ENCODE measurements at places on chromosomes 4 and X.

DNA sequence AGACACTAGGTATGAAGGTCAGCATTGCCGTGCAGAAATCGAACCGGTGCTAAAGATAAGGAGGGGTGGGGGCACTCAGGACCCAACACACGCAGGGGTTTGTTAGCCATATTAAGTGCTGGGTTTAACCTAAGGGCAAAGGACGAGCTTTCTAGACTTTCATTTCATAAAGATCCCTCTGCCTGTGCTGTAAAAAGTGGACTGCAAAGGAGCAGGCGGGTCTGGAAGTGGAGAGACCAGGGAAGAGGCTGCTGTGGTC lies 1.3 kb downstream of the CASP3 start:
- no peak for DNase-seq

DNA sequence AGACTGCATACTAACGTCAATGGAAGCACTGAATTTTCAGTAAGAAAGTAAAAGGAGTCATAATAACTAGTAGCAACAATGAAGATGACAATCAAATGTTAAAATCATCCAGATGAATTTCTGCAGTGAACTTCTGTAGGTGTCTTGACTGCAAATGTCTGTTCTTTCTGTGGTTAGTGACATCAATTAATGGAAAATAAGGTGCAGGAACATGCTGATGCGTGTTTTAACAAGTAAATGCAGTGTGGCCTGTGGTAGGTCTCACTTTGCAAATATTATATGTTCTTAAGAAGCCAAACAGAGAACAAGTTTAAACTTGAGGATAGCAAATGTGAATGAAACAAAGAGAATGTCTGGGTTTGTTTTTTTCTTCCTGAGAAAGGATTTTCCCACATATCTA lies 2.6 kb upstream of the DTHD1 start:
- DNase-seq = no peak

GRCh38 chrX:15059474-15059873 lies 186.3 kb downstream of the MOSPD2 start:
- no peak for DNase-seq

- DNase-seq = no peak
Observed at GRCh38 chr4:2914256-2915126, 48.7 kb downstream of the NOP14 start.

DNA sequence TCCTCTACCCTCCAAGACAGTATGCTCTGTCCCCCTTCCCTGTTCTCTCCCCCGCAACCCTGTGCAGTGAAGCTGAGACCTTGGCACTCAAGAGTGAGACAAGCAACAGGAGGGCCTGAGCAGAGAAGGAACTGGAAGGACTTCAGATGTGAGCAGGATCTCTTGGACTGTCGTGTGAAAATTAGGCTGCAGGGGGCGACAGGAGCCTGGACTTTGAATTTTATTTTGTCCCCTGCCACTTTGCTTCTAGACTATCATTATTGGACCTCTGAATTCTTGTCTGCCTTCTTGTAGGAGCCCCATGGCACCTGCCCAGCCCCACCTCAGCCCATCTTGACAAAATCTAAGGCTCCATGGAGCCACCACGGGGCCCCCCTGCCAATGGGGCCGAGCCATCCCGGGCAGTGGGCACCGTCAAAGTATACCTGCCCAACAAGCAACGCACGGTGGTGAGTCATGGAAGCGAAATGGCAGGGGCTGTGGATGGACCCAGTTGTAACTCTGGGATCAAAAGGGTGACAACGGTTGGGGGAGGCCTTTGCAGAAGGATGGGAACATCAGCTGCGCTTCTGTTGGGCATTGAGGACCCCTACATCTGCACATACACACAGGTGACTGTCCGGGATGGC lies 1.7 kb downstream of the ARAF start:
- DNase-seq = no peak

DNA sequence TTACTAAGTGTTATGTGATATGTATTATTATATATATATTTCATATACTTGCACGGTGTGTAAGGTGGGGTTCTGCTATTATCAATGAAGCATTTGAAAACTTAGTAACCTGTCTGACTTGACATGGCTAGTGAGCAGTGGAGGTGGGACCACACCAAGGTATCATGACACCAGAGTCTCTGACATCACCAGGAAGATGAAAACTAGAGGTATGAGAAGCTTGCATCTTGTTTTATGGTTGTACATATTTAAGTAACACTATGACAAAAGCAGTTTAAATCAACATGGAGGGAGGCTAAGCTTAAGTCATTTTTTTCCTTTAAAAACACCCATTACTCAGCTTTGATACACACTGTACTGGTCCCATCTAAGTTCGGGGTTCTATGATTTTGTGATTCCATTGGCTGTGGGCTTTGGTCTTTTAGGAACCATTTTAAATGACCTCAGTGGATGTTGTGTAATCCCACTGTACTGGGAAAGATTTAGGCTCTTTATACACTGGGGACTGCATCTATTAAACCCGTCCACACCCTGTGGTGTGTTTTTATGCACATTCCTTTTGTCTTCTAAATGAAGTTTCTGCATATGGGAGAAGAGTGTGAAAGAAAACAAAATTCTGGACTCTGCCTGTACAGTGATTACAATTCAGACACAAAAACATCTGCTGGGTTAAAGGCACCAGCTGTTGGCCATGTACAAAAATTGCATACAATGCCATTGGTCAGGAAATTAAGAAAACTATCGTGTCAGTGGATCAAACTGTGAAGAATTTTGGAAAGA lies 570.6 kb downstream of the SPRY1 start:
- DNase-seq = no peak

GRCh38 chr4:84439996-84440395 lies 59.1 kb downstream of the NKX6-1 start:
- no peak for DNase-seq

DNA sequence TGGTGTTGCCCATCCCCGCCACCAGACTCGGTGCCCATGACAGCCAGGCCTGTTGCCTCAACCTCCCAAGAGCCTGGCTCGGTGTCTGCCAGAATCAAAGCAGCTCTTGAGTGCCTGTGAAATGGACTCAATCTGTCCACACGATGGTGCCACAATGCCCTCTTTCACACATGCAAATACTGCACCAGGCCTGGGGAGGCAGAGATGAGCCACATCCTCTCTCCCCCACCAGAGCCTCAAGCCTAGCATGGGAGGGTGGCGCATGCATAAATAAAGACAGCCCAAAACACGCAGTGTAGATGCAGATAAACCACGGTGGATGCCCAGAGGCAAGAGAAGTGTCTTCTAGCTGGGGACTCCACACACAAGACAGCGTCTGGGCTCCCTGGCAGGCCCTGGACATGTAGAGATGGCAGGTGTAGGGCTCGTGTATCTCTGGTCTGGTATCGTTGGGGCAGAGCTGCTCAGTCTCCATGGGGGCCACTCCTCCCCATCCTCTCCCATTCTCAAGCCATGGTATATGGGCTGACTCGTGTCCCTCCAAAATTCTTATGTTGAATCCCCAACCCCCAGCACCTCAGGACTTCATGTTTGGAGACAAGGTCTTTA lies 65.6 kb downstream of the JAKMIP1 start:
- no peak for DNase-seq

DNA sequence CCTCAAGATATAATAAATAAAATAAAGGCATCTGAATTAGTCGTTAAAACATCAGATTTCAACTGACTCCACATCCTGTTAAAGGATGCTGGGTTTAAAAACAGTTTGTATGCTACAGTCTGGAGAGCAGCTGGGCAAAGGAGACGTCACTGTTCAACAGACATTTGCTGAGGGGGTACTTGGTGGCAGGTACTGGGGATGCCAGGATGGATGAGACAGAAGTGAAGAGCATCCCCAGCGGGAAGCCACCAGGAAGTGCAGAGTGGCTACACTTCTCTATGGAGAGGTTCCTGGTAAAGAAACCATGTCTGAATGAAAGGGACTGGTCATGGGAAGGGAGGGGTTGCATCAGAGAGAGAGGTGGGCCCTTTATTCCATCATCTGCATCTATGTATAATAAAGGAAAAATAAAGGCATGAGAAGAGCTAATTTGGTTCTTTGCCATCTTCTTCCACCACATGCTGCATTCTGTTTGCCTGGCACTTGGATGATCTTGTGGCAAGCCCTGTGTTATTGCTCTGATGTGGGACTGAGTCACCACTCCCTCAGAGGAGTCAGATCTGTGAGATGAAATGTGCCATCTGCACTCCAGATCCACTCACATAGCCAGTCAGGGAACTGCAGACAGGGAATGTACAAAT lies 145.0 kb downstream of the SOWAHB start:
- no peak for DNase-seq

GRCh38 chr4:184825141-184825895 lies 450 bp downstream of the ACSL1 start:
- DNase-seq = no peak

GRCh38 chr4:102356562-102357202 lies 11.4 kb upstream of the SLC39A8 start:
- DNase-seq = no peak

DNA sequence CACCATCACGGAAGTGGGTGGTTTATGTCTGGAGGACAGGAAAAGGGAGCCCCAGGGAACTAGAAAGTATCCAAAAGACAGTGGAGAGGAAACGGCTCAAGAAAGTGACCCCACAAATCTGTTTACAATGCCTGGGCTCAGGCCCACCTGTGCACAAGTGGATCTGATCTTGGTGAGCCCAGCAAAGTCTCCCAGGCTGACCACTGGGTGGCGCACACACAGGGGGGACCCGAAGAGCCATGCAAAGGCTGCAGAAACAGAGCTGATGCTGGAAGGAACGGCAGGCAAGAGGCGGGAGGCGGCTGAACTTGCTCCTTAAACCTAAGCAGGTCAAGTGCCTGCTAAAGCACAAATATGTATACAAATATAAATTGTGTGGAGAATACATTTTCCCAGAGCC lies 9.6 kb downstream of the HAUS7 start:
- no peak for DNase-seq

DNA sequence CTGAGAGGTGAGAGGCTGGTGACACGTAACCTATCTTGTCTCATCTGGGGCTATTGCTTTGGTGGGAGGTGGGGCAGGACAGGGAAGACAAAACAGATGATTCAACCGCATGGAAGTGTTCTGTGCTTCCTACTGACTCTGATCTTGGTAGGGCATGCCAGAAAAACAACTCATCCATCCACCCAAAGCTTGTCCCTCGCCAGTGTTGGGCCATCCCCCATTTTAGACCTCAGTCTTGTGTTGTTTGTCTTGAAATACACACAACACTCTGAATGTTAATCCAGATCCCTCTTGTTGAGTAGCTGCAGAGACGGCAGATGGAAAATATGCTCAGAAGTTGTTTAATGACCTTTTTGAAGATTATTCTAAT lies 377 bp downstream of the CHRNA9 start:
- no peak for DNase-seq

GRCh38 chr4:30802622-30803323 lies 82.6 kb downstream of the PCDH7 start:
- no peak for DNase-seq

- no peak for DNase-seq
Observed at GRCh38 chrX:31260351-31260750, 188.5 kb upstream of the FTHL17 start.

- no peak for DNase-seq
Observed at GRCh38 chr4:96356591-96357370, 516.9 kb downstream of the PDHA2 start.

DNA sequence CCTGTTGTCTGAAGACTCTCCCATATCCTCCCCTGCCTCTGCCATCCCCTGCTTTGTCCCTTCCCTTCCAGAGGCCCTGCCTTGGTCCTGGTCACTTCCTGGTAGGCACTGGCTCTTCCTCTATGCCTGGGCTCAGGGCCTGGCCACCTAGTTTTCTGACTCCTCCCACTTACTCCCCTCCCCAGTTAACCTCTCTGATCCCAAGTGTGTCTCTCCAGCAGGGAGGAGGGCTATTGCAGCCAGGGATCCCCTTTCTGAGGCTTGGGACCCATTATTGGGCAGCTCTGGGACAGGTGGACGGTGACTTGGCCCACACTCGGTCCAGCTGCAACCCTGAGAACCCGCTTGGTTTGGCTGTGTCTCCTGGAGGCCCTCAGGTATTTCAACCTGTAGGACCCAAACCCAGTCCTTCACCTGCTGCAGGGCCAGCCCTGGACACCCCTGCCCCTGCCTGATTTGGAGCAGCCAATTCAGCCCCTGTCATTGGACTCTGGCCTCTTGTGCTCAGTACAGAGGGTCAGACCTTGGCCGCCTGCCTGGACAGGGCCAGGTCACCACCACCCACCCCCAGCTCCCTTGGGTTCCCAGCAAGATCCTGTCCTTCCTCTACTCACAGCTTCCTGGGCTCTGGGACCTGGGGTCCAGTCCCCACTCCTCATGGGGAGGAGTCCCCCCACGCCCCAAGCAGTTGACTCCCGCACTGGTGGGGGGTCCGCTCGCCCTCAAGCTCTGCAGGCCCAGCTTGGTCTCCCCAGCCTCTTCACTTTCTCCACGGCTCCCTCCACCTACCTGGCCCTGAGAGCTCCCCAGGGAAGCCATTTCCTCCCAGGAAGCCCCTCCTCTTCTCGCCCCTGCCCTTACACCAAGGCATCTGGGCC lies 1.1 kb upstream of the SH3BP2 start:
- no peak for DNase-seq

GRCh38 chrX:3362956-3363355 lies 16.5 kb upstream of the MXRA5 start:
- DNase-seq = no peak

DNA sequence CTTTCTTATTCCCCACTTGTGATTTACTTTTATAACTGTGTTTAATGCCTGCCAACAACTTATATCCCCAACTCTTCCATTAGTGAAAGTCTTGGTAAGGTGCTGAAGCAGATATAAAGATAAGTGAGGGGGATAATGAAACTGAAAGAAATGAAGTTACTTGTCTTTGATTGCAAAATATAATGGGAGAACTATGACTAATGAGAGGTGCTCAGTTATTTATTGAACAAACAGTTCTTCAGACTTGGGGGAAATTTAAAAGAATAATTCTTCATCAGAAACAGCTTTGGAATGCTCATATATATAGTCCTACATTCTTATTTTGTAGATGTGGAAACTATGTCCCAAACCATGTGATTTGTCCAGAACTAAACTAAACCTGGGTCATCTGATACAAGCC lies 213.5 kb downstream of the TEX13A start:
- DNase-seq = no peak

DNA sequence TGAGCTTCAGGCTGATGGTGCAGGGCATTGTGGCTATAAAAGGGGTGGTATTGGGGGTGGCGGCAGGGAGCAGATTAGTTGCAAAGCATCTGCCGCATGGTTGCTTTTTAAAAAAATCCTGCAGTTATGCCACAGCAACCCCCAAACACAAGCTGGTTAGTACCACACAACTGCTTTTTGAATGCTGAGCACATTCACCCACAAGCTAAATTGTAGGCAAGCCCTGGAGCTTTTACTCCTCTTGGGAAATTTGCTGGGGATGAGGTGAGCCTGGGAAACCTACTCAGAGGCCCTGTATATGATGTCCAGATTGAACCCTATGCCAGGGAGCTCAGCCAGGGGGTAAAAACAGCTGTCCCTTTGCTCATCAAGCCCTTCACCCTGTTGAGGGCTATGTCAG lies 33.8 kb upstream of the TRIM2 start:
- no peak for DNase-seq

DNA sequence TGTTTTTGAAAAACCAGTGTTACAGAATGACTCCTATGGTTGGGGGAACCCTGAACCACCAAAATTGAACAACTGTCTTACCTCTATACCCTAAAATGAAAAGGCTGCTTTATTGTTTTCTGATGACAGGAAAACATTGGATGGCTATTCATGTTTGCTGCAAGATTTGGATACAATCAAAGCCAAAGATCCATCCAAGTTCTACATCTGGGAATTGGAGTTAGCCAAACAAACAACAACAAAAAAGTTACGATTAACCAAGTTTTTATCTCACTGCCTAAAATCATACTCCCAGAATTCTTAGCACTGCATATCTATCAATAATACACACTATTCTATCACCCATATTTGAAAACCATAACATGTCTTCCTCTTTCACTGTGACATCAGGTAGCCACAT lies 349.7 kb upstream of the SLC7A11 start:
- DNase-seq = no peak

- no peak for DNase-seq
Observed at GRCh38 chr4:153432965-153433753, 33.0 kb upstream of the TMEM131L start.

Data from left kidney (tissue), 8 donors.